IMR-90 (cell line): ENCODE measurements at places on chromosomes 7 and 10. TPM values are rescaled to one million over a fixed set of nuclear protein-coding genes. Genes with fewer than 3 reads are reported as not detected.
A peak's percentile ranks its signal among the peaks of the same experiment; 100 is the strongest.

DNA sequence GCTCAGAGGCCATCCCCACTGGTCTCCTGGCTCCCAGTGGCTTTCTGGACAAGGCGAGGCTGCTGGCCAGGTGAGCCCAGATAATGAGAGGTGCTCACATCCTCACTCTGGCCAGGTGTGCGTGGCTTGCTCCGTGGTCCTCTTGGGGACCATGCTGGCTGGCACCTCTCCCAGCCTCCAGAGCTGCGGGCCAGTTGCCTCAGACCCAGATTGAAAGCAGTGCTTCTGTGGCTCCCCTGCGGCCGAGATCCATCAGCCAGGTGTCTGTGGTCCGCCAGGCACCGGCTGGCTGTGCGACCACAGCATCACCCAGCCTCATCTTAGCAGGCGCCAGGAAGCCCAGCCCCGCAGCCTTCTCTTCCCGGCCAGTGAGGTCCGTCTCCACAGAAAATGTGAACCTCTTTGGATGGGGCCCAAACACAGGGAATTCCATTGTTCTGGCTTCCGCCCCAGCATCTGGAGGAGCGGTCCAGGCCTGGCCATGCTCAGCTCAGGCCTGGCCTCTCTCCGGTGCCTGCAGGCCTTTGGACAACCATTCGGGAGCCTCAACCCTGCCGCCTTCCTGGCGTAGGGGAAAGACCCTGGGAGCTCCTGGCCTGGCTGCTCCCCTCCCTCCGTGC, 5.2 kb upstream of the TTYH3 start:
- no peak overlapping the region for H3K4me3 ChIP-seq
- peaks cover 13% of the 10 kb centered on the region for H3K4me1 ChIP-seq
- H3K27ac ChIP-seq, result no peak overlapping the region
- H3K36me3 ChIP-seq, result no peaks in the 10 kb centered on the region

DNA sequence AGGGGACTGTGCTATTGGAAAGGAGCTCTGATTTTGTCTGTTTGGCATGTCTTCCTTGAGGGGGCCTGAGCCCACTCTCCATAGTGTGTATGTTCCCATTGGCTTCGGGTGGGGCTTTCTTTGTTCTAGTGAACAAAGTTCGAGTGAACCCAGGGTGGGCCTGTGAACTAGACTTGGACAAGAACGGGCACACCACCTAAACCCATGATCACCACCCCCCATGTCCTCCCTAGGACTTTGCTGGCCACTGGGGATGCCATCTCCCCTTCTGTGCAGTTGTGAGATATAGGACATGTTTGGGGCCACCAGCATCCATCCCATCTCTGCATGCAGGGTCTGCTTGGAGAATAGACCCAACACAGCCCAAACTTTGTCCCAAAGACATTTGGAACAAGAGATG, 195.5 kb upstream of the LYZL2 start:
- H3K36me3 ChIP-seq, result no peaks in the 10 kb centered on the region
- no peak overlapping the region for H3K4me3 ChIP-seq
- DNase-seq, result no peak
- H3K27me3 ChIP-seq, result no peaks in the 10 kb centered on the region
- H3K4me1 ChIP-seq, result peaks cover 28% of the 10 kb centered on the region

DNA sequence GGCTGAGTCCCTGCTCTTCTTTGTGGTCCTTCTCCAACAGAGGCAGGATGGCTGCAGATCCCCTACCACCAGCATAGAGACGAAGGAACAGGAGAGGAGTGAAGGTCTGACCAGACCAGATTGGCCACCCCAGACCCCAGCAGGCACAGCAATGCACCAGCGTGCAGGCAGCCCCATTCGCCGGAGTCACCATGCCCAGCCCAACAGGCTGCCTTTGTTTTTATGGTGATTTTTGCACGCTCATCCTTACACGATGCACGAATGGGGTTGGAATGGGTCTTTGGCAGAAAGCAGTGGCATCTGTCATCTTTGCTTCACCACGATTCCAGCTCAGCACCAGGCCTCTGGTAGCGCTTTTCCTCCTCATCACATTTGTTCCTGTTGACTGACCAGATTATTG, 427.6 kb downstream of the INHBA start:
- no peak overlapping the region for H3K27ac ChIP-seq
- no peak for DNase-seq
- no peaks in the 10 kb centered on the region for H3K27me3 ChIP-seq
- no peaks in the 10 kb centered on the region for H3K36me3 ChIP-seq

GRCh38 chr10:96368971-96369370, 10.2 kb upstream of the OPALIN start:
- H3K36me3 ChIP-seq, result no peaks in the 10 kb centered on the region
- no peak overlapping the region for H3K27ac ChIP-seq
- DNase-seq, result no peak
- H3K4me3 ChIP-seq, result no peak overlapping the region

DNA sequence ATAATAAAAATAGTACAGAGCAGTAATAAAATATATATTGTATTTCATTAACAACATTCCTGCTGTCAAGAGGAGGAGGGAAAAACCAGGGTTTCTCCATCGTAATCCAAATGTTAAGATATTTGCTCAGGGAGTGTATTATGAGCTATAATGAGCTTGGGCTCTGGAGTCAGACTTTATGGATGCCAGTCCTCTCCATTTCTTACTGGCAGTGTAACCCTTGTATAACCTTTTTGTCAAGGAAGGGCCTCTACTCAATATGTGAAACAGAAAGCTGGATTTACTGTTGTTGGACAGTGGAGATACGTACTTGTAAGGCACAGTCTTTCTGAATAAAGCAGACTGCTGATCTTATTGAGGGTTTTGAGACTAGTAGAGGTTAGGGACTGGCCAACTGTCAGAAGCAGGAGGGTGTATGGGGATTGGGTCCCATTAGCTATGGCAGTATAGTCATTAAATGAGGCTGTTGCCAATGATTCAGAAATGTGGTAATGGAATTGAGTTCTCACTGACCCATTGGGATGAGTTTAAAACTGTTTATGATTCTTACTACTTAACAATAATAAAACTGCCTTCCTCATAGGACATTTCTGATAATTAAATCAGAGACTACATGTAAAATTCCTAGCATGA, 56.5 kb downstream of the ZNF277 start:
- H3K27ac ChIP-seq, result no peak overlapping the region
- H3K27me3 ChIP-seq, result no peaks in the 10 kb centered on the region
- peak; percentile 33 for DNase-seq
- H3K36me3 ChIP-seq, result no peaks in the 10 kb centered on the region

DNA sequence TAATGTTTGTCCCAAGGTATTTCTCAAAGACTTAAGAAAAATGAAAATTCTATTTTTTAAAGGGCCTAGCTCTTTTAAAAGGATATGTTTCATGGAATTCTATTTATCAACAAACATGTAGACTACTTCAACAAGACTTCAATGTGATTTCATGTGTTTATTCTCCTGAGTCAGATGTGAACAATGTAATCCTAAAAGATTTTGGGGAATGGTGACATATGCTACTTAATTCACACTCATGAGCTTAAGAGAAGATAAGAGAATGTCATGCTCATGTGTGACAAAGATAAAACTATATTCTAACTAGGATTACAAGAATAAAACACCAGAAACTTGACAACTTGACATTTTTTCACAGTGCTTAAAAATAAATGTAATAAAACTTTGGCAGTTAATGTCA, 127.5 kb downstream of the TES start:
- peaks cover 11% of the 10 kb centered on the region for H3K4me1 ChIP-seq
- H3K27me3 ChIP-seq, result no peaks in the 10 kb centered on the region
- DNase-seq, result peak; percentile 65
- H3K36me3 ChIP-seq, result no peaks in the 10 kb centered on the region
- no peak overlapping the region for H3K4me3 ChIP-seq

DNA sequence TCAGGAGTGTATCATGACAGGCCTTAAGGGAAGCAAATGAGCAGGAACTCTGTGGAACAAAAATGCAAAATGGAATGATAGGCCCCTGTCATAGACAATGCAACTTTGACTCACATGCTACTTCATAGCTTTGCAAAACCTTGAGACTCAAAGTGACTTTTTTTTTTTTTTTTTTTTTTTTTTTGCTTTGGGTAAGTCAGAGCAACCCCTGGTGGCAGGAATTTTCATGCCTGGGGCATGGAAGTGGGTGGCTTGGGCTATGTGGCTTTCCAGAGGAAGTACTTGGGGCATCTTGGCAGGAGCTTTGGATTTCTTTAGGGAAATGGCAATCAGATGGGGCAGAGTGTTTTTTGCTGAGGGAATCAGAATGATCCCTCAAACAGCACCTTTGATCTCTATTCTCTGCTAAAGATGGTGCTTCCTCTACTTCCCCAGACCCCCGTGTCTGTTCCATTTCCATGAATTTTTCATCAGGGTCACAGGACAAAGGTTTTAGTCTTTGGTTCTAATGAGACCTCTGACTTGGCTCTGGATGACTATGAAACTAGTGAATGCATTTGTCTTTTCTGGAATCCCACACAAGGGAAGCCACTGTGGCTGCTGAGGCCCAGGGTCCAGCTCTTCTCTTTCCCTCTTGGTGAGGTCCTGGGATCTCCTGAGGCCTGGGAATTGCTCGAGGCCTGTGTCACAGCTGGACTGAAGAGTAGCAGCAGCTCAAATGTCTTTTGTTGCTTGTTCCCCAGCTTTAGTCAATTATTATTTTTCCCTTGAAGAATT, 62.8 kb downstream of the TACC2 start:
- no peaks in the 10 kb centered on the region for H3K4me1 ChIP-seq
- DNase-seq, result peak; percentile 65
- H3K27me3 ChIP-seq, result 0 out of 2 replicates have a peak, but pooled peaks cover 3% of the 10 kb centered on the region
- no peak overlapping the region for H3K27ac ChIP-seq
- no peak overlapping the region for H3K4me3 ChIP-seq

- no peaks in the 10 kb centered on the region for H3K36me3 ChIP-seq
- no peak for DNase-seq
- H3K4me3 ChIP-seq, result no peak overlapping the region
- peaks cover 11% of the 10 kb centered on the region; the same call in 1 of the 2 replicates for H3K27me3 ChIP-seq
- no peaks in the 10 kb centered on the region for H3K4me1 ChIP-seq
- H3K27ac ChIP-seq, result no peak overlapping the region
Observed at GRCh38 chr10:15528859-15529239, 157.8 kb upstream of the FAM171A1 start.

DNA sequence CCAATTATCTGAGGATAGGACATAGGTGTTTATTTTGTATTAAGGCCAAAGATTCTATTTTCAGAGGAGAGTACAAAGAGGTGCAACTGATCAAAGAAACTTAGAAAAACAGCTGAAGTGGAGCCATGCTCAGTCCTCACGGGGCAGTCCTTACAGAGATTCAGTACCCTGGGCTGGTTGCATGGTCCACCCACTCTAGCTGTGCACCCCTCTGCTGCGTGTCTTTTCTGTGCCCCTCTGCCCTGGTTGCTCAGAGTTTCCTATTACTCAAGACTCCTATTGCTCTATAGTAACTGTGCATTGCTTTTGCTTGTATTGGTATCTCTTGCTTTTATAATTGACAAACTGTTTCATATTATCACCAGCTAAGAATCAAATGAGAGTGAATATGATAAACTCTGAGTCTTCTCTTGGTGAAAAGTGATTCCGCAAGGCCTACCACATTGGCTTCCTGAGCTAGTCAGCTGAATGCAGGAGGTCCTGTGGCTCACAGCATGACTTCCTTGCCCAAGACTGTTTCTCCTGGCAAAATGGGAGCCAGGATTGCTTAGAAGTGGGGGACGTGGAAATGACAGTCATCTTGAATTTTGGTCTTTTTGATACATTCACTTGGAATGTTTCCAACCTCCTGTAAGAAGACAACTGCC, 137.0 kb downstream of the GLCCI1 start:
- no peaks in the 10 kb centered on the region; the same call in 1 of the 2 replicates for H3K4me1 ChIP-seq
- H3K27ac ChIP-seq, result no peak overlapping the region
- no peaks in the 10 kb centered on the region for H3K36me3 ChIP-seq
- no peaks in the 10 kb centered on the region for H3K27me3 ChIP-seq

DNA sequence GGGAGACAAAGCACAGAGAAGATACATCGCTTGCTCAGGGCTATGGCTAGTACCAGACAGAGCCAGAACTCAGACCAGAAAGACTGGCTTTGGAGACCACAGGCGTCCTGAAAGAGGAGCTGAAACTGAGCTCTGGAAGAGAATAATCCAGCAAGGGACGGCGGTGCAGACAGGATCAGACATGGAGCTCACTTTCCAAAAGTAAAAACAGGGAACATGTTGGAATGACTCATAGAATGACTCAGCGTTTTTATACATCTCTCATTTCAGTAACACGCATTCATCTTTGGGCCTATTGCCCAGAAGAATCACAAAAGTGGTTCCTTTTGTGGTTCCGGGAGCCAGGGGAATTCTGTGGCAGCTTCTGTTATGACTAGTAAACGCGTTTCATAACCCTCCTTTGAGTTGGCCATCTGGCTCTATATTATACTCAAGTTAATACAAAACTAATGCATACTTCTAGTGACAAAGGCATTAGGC, 37.2 kb downstream of the PLEKHS1 start:
- no peak overlapping the region for H3K4me3 ChIP-seq
- peak overlapping the region; percentile 78; the same call in 1 of the 2 replicates for H3K27ac ChIP-seq
- peaks cover 6% of the 10 kb centered on the region for H3K27me3 ChIP-seq

DNA sequence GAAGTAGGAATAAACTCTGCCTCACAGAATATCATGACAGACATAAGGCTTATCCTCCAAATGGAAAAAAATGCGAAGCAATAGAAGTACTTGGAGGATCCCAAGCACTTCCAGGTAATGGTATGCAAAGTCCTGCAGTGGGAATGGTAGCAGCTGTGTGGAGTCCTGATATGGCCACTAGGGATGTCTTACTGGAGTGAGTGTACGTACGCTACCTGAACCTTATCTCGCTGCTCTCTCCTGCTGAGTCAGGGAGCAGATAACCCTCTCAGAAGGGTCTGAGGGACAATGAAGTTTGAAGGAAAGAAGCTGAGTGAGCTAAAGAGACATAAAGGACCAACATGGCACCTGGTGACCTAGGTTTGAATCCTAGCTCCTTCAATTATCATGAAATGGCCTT, 42.2 kb downstream of the CH25H start:
- peaks cover 8% of the 10 kb centered on the region; the same call in 1 of the 2 replicates for H3K27me3 ChIP-seq
- H3K4me3 ChIP-seq, result no peak overlapping the region
- H3K27ac ChIP-seq, result no peak overlapping the region
- no peaks in the 10 kb centered on the region for H3K4me1 ChIP-seq

- DNase-seq, result no peak
- no peaks in the 10 kb centered on the region for H3K4me1 ChIP-seq
- no peaks in the 10 kb centered on the region for H3K36me3 ChIP-seq
- H3K4me3 ChIP-seq, result no peak overlapping the region
- H3K27ac ChIP-seq, result no peak overlapping the region
Observed at GRCh38 chr10:123766012-123766411, 99.9 kb downstream of the GPR26 start.

The MCU gene
- 36.2 and 39.7 TPM in 2 replicates for total RNA-seq

The SPDYE16 gene
- not detected in 2 replicates for total RNA-seq

The MUC3A gene
- total RNA-seq, result not detected in 2 replicates

The COBL gene
- total RNA-seq, result under 0.01 TPM in 1 of 2 replicates, not detected in the other

The ELFN1 gene
- 1.6 and 2.2 TPM in 2 replicates for total RNA-seq

The ATOH7 gene
- not detected in 2 replicates for total RNA-seq

The GHRHR gene
- not detected in 2 replicates for total RNA-seq

The VAX1 gene
- total RNA-seq, result not detected in 2 replicates
